AG04449 (cell line): ENCODE measurements at places on chromosomes 1 and 21.
A peak's percentile ranks its signal among the peaks of the same experiment; 100 is the strongest.

GRCh38 chr1:180933141-180933540 lies 20.4 kb downstream of the KIAA1614 start:
- DNase-seq: no peak

DNA sequence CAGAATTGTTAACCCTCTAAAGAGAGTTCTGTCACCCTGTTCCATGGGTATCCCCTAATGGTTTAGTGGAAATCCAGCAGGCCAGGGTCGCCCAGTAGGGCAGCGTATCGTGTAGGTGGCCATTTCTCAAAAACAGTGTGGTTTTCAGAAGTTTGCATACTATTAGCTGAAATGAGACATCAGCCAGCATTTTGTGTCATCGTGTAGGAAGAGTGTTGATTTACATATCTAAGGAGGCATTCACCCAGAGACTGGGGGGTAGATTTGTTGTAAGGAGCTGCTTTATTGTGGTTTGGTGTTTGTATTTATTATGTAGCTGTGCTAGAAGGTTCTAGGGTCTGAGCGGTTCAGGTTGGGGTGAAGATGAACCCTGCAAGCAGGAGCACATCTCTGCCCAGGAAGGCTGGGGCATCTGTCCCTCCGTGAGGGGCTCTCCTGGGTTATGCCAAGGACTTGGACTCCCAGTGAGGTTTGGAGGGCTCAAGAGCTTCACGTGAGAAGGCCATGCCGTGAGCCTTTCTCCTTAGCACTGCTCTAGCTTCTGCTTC lies 174.4 kb downstream of the PGBD5 start:
- no peak for DNase-seq

DNA sequence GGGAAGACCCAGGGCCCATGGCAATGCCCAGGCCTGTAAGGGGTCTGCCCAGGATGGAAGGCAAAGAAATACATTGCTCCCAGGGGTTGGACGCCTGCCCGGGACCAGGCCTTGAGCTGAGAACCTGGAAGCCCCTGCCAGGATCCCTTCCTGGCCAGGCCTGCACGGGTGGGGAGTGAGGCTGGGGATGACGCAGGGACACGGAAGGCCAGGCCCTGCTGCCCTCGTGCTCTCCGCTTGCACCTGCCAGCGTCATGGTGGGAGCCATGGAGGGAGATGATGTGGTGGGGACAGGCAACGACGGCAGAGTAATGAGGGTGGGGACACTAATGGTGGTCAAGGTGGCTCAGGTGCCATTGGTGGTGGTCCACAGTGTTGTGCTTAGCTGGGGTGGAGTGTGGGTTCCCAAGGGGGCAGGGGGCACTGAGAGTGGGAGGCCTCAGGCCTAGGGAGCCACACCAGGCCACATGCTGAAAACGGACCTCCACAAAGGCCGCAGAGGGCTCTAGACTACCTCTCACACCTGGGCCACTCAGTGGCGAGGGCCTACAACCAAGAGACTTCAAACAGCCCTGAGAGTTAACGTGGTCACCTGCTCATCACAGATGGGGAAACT lies 4.3 kb downstream of the HES3 start:
- DNase-seq: no peak

- DNase-seq: no peak
These were observed 820 bp upstream of the KRTAP10-1 start for GRCh38 chr21:44540741-44541288.

DNA sequence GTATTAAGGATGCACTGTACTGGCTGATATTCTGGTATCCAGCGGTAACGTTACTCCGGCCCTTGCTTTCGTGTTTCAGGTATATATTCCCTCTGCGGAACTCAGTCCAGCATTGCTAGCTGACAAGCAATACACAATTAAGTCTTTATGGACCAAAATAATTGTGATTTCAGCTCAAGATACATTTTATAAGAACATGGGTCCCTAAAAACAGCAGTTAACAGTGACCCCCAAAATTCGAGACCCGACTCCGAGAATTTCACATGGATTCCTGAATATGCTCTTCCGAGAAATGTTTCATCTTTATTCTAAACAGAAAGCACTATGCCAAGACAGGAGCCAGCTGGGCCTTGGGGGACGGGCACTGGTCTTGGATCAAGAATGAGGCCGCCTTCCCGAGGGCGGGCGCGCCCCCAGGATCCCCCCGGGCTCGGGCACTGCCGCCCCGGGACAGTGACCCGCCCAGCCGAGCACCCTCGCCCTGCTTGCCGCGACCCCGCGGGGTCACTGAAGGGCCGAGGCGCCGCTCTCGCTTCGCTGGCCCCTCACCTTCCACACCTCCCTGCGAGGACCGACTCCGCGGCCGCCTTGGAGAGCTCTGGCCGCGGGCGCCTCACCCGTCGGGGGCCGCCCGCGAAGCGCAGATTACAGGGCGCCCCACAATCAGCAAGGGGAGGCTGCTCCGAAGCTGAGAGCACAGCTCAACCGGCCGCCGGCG lies 610 bp downstream of the SCYL3 start:
- DNase-seq: no peak

GRCh38 chr21:25881524-25882376 lies 147.0 kb downstream of the GABPA start:
- no peak for DNase-seq

DNA sequence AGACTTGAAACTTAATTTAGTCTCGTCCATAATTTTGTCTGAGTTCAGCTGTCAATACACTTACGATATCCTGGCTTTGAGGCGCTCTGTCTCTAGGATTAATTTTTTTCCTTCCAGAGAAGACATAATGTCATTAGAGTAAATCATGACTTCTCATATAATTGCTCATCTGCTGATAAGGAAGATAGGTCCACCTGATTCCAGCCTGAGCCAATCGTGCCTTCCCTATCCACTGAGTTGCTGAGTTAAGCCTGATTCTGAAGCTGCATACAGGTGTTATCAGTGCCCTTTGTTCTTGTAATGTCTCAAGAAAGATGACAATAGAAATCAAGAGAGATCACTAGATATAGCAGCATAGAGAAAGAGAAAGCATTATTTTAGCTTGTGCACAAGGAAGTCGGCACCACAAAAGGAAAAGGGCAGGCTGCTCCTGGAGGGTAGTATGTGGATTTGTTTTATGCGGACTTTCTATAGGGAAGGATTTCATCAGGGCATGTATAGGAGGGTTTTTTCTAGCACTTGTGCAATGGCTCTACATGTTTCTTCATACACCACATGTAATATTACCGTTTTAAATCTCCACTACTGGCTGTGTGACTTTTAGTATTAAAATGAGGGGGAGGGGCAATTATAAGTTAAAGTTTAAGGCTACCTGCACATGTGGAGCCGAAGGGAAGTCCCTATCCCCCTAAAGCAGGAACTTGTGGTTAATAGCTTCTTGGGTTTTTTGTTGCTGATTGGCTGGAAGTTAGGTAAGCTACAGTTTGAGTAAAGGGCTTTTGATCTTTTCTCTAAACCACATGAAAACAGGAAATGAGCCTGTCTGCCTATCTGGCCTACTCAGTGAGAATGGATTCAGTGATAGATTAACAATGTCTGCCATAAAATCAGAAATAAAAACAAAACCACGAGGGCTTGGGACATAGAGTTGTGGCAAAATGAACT lies 133.4 kb downstream of the PLPPR5 start:
- no peak for DNase-seq

DNA sequence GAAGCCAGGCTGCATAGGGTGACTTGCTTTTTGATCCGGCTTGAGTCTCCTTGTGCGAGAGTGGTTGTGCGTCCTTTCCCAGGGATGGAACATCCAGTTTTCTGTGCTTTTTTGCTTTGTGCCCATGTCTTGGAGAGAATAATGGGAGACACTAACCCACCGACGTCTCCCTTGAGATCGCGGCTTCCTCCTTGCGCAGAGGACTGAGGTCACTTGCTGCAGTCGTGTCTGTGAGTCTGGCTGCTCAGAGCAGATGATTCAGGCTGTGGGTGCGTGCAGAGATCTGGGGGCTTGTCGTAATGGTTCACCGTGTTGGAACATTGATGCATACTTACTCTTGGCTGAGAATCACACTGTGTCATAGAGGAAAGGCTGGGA lies 164.5 kb upstream of the CACNA1E start:
- no peak for DNase-seq

DNA sequence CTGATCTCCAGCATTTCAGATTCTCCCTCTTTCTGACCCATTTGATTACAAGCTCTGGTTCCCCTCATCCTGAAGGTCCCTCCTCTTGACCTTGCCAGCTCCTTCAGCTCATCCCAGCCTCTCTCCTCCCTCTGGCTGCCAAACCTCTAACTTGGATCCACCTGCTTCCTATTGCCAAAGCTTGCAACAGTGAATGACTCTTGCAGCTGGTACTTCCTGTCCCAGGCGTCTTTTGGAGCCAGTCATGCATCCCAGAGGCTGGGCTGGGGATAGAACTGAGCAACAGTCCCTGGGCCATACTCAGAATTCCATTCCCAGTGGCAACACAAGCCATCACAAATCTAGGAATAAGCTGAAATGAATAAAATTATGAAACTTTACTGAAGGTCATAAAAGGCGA lies 27.7 kb upstream of the SPOCD1 start:
- peak; percentile 66 for DNase-seq
